Naive thymus-derived CD4-positive, alpha-beta T cell (primary cell): ENCODE measurements at places on chromosomes 6 and 20.

DNA sequence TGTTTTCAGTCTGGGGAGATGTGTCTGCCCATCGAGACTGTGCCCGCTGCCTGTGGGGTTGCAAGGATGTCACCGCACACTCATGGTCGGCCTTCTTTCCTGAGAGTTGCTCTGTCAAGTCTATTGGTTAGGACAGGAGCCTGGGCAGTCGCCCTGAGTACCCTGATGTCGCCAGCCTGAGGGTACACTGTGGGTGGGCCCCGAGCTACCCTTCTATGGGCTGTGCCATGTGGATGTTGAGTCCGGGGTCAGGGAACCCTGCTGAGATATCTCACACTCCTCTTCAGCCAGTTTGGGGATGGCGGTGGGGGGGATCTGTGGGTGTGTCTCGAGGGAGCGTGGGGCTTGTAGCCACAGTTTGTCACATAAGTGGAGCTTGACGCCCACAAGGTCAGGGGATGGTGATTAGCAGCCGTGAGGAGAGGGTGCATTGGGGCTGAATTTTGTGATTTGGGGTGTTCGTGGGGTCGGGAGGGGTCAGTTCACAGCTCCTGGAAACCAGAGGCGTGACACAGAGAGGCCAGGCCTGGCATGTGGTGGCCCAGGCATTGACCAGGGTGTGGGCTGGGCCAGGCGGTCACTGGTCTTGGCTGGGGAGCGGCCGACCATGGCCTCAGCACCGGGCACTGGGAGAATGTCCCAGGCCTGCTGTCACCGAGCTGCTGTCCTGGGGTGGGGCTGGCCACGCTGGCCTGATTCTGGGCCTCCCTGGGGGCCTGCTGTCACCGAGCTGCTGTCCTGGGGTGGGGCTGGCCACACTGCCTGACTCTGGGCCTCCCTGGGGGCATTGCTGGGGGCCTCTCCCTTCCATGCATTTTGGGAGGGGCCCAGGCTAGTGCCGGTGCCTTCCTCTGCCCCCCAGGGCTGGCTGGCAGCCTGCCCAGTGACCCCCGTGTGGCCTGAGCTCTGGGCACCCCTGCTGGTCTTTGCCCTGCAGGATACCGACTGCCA is 1.6 kb upstream of the NPBWR2 start:
- peak; percentile 5 for DNase-seq

- DNase-seq, result peak; percentile 49
These were observed 123.7 kb upstream of the BTN3A2 start for GRCh38 chr6:26241033-26241895.

DNA sequence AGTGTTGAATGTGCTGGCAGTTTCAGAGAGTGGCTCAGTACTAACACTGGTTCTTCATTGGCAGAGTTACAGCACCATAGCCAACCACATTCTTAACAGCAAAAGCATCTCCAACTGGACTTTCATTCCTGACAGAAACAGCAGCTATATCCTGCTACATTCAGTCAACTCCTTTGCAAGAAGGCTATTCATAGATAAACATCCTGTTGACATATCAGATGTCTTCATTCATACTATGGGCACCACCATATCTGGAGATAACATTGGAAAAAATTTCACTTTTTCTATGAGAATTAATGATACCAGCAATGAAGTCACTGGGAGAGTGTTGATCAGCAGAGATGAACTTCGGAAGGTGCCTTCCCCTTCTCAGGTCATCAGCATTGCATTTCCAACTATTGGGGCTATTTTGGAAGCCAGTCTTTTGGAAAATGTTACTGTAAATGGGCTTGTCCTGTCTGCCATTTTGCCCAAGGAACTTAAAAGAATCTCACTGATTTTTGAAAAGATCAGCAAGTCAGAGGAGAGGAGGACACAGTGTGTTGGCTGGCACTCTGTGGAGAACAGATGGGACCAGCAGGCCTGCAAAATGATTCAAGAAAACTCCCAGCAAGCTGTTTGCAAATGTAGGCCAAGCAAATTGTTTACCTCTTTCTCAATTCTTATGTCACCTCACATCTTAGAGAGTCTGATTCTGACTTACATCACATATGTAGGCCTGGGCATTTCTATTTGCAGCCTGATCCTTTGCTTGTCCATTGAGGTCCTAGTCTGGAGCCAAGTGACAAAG is 17.0 kb upstream of the ADGRF4 start:
- DNase-seq, result no peak

- no peak for DNase-seq
These were observed 1.7 kb downstream of the HBS1L start for GRCh38 chr6:135052939-135053338.

- no peak for DNase-seq
These were observed 241.1 kb downstream of the TENT5A start for GRCh38 chr6:81511423-81511822.

DNA sequence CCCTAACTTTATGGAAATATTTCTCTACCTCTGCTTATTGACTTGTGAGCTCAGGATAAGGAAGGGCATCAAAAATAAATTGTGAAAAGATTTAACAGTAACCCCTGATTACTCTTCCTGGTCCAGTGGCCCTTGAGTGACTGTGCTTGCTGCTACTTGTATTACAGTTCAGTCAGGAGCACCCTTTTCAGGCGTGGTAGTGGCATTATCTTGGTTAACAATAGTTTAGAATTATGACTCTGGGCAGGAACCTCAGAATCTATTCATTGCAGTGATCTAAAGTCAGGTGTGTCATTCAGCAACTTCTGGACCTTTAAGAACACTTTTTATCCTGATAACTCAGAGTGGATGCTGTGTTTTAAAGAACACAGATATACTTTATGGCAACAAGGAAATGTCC is 43.4 kb downstream of the FAM135A start:
- no peak for DNase-seq

- no peak for DNase-seq
These were observed 5.3 kb upstream of the TGM2 start for GRCh38 chr20:38170219-38170825.

GRCh38 chr20:22430746-22431168 is 153.6 kb downstream of the FOXA2 start:
- DNase-seq, result no peak

DNA sequence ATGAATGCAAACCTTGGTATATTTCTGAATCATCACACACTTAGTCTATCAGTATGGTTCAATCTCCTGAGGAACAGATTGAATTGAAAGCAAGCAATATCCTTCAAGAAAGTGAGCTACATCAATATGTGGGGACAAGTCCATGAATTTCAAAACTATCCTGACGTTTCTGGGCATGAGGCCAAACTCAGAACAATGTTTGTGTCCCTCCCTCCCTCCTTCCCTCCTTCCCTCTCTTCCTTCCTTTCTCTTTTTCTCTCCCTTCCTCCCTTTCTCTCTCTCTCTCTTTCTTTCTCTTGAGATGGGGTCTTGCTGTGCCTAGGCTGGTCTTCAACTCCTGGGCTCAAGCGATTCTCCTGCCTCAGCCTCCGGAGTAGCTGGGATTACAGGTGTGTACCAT is 27.9 kb upstream of the SYNCRIP start:
- no peak for DNase-seq

- DNase-seq, result no peak
These were observed 42.6 kb downstream of the NCOA3 start for GRCh38 chr20:47544240-47544639.

- DNase-seq, result no peak
These were observed 45.5 kb upstream of the UNC93A start for GRCh38 chr6:167245591-167245990.

DNA sequence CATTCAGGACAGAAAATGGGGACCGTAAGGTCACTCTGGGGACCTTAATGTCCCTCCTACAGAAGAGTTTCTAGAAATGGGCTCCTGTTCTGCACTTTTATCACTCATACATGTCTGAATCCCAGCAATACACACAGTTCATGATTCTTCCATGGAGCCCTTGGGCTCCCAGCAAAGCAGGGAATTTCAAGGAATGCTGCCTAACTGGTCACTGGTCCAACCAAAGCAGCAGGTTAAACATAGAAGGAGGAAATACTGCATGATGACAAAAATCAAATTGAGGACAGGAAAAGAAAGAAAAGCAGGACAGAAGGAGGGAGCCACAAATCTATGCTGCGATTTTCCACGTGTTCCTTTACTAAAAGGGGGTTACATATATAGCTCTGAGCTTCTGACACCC is 300.2 kb downstream of the PTPRT start:
- no peak for DNase-seq

DNA sequence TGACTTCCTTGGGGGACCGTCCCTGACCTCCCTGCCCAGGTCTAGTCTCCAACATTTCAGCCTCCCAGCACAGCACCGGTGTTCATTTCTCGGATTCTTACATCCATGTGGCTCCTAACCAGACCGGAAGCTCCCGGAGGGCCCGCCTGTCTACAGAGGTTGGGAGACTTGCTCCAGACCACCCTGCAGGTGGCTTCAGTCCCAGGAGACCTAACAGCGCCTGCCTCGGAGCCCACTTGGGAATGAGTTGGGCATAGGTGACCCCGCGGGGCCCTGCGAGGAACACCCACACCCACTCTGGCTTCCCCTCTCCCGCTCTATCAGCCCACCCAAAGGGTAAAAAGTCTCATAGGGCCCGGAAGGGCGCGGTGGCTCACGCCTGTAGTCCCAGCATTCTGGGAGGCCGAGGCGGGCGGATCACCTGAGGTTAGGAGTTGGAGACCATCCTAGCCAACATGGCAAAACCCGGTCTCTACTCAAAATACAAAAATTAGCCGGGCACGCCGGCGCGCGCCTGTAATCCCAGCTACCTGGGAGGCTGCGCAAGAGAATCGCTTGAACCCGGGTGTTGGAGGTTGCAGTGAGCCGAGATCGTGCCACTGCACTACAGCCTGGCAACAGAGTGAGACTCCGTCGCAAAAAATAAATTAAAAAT is 5.4 kb downstream of the DPPA5 start:
- DNase-seq, result no peak

DNA sequence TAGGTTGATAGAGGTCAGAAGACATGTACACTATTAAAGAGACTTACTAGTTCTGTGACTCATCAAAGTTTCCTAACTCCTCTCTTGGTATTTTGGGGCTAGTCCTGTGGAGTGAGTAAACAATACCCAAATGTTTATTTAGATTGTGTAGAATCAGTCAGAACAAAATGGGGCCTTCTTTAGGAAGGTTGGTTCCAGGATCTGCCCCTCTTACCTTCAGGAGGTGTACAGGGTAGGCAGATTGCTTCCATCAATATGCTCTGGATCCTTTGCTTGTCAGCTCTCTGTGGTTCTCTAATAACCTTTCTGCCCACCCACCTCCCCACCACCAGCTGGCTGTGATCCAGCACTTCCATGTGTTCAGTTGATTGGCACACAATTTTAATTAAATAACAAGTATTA is 107.0 kb downstream of the POPDC3 start:
- no peak for DNase-seq

DNA sequence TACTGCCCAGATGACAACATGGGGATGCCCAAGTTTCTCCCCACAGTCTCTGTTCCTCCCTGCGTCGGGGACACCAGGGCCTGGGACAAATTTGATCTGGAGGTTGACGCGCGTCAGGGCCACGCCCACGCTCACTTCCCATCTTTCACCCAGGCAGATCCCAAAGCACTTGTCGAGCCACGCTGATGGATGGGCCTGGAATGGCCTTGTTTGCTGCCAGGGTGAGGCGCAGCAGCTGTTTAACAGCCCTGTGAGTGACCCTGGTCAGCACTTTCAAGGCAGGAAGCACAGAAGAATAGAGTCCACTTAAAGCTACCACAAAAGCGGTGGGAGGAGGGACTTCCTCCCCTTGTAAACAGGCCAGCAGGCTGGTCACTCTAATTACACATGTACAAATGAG is 324.7 kb upstream of the JARID2 start:
- DNase-seq, result no peak

GRCh38 chr6:117776441-117776840 is 101.2 kb downstream of the NUS1 start:
- no peak for DNase-seq

GRCh38 chr20:14800707-14801425 is 463.5 kb upstream of the FLRT3 start:
- DNase-seq, result no peak

- DNase-seq, result no peak
These were observed 229.8 kb upstream of the SASH1 start for GRCh38 chr6:148112851-148113319.

- no peak for DNase-seq
These were observed 35.5 kb upstream of the NXT1 start for GRCh38 chr20:23315099-23315498.

DNA sequence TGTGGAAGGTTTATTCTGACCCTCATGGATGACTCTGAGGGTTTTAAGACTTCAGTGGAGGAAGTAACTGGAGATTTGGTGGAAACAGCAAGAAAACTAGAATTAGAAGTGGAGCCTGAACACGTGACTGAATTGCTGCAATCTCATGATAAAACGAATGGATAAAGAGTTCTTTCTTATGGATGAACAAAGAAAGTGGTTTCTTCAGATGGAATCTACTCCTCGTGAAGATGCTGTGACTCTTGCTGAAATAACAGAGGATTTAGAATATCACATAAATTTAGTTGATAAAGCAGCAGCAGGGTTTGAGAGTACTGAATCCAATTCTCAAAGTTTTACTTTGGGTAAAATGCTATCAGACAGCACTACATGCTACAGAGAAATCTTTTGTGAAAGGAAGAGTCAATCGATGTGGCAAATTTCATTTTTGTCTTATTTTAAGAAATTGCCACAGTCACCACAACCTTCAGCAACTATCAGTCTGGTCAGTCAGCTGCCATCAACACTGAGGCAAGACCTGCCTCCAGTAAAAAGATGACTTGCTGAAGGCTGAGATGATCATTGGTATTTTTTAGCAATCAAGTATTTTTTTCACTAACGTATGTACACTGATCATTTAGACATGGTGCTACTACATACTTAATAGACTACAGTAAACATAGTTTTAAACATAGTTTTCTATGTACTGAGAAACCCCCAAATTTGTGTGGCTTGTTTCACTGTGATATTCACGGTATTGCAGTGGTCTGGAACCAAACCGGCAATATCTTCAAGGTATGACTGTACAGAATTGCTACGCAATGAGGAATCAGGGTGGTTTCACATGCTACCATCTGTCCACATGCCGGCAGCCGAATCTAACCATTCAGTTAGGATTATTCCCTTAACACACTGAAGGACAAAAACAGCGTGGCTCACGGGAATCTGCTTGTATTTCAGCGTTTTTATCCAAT is 149.0 kb downstream of the MYB start:
- no peak for DNase-seq

DNA sequence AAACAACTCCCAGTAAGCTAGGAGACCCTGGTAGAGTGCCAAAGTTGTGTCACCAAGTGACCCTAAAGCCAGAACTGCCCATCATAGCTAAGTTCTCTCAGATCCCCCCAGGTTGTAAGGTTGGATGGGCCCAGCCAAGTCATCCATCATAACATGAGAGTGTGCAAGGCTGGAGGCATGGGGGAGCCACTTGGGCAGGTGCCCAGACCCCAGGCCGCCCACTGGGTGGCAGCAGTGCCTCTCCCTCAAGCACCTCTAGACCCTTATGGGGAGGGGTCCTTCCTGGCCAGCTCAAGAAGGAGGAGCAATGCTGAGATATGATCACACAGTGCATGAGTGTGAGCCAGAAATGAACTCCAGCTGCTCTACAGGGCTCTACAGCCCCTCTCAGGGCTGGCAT is 154.5 kb downstream of the MYLK4 start:
- no peak for DNase-seq

GRCh38 chr6:14100966-14101365 is 16.6 kb upstream of the CD83 start:
- DNase-seq, result no peak
